T follicular helper cell (primary cell): ENCODE measurements at places on chromosomes 1 and 21.

DNA sequence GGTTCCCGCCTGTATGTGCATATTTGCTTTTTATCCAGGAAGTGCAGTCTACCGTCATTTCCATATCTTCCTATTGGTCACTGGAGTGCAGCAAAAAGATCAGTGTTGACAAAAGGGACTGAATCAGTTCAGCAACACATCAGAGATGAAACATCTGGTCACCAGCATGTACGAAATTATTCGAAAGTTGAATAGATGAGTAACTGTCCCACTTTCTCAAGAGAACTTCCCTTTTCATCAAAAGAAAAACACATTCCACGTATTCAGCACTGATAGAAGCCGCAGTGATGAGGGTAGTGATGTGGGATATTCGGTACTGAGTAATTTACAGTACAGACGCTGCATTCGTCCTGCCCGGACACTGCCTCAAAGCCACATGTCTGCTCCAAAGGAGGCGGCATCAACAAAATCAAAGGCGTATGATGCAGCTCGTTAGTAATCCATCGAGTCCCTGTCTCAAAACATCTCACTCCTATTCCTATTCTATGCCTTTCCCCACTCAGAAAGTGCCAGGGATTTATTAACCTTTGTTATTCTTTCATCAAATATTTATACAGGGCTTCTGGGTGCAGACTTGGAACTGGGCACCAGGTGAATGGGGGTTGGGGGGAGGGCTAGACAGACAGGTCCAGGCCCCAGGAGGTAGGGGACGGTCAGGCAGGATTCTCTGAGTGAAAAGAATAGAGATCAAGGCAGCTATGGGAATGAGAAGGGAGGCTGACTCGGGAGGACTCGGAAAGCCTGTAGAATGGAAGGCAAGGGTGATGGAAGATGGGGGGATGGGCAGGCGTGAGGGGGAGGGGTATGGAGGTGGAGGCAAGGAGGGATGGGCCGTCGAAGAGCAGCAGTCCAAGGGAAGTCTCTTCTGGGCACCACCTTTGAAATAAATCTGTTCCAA lies 79.5 kb upstream of the SLC45A1 start:
- DNase-seq: no peak

DNA sequence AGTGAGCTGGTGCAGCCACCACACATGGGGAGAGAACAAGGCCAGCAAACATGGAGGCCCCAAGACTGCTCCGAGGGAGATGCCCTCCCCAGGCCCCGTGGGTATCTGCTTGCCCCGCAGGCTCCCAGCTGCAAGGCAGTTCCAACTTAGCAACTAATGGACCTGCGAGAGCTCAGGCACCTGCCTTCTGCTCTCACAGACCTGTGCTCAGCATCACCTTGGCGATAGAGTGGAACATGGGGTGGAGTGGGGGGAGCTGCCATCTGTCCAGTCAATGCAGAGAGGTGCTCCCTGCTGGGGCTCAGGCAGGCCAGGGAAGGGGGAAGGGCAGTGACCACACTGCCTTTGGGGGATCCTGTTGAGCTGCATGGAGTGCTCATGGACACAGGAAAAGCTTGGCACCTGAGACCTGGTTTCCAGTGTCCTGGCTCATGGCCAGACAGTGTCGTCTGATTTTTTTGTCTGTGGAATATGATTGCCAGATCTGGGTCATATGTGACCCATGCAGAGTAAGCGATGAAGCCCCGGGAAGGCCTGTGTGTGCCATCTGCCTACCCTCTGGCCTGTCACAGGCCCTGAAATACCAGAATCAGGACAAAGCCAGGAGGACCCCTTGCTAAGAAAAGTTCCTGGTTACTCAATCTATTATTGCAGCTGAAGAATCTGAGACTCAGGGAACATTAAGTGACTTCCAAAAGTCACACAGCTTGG lies 39.9 kb upstream of the TENT5C start:
- no peak for DNase-seq

DNA sequence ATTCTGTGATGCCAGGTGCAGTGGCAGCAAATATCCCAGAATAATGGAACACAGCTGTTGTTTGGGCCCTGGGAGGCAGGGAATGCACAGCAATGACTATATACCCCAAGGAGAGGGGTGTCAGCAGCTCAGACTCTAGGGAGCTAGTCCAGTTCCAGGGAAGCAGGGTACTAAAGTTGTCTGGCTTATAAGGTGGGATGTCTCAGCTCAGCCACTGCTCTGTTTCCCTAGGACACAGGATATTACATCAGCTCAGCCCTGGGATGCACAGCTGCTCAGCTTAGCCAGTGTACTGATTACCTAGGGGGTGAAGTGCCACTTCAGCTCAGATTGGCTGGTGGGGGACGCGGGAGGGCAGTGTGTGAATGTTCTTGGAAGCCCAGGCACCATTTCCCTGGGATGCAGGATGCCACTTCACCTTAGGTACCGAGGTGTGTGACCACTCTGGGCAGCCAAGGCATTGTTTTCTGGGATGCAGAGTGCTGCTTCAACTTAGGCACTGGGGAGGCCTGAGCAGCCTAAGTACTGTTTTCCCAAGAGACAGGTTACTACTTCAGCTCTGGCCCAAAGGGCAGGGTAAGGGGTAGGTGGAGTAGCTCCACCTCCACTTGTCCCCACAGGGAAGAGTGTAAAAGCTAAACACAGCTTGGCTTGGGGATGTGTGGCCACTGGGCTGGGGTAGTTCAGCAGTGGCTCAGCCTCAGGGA lies 59.4 kb downstream of the DIPK1A start:
- DNase-seq: no peak

DNA sequence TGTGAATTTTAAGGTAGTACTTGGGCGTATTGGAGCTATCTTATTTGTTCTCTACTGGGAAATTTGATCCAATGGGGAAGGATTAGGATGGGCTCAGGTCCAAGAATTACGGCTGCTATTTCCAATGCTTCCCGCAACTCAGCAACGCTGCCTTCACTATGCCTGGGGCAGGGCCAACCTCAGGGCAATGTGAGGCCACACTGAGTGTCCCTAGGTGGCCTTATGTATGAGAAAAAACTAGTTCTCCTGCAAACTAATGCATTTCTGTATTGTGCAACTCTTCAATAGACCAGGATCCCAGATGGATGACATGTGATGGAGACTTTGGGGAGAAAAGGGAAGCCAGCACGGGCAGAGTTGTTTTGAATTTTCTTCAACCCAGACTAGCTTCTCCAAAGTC lies 168.1 kb downstream of the DUSP10 start:
- no peak for DNase-seq

DNA sequence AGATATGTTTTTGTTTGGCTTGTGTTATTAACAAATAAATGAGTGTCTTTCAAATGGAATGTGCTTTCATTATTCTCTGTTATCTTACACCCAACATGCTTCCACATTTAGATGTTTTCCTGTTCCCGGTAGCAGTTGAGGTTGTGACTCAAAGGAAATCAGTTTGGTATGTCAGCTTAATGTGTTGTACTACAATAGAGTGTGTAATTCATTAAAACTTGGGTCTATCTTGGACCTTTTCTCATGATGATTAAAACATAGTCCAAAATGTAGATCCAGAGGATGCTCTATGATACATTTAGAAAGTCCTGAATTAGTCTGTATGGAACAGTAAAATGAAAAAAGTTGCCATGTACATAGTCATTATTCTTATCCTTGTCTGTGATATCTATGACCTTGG lies 26.7 kb downstream of the RTCA start:
- no peak for DNase-seq

GRCh38 chr1:89624314-89624713 lies 8.6 kb upstream of the LRRC8C start:
- DNase-seq: no peak

GRCh38 chr1:145720878-145721671 lies 1.8 kb downstream of the CD160 start:
- peak; percentile 47 for DNase-seq

GRCh38 chr1:238143038-238143437 lies 252.3 kb upstream of the ZP4 start:
- DNase-seq: no peak

DNA sequence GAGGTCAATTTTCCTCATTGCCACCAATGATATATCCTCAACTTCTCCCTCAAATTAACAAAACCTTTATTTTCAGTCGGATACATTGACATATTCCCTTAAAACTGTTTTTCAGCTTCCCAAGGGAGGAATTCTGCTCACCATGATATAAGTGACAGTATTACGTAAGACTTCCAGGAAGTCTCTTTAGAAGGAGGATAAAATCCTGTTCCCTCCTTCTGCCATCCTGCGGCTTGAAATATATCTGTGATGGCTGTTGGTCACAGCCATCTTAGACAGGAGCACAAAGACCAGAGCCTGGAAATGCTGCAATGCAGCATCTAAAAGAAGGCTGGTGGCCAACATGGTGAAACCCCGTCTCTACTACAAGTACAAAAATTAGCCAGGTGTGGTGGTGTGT lies 270.4 kb downstream of the GPATCH2 start:
- no peak for DNase-seq

DNA sequence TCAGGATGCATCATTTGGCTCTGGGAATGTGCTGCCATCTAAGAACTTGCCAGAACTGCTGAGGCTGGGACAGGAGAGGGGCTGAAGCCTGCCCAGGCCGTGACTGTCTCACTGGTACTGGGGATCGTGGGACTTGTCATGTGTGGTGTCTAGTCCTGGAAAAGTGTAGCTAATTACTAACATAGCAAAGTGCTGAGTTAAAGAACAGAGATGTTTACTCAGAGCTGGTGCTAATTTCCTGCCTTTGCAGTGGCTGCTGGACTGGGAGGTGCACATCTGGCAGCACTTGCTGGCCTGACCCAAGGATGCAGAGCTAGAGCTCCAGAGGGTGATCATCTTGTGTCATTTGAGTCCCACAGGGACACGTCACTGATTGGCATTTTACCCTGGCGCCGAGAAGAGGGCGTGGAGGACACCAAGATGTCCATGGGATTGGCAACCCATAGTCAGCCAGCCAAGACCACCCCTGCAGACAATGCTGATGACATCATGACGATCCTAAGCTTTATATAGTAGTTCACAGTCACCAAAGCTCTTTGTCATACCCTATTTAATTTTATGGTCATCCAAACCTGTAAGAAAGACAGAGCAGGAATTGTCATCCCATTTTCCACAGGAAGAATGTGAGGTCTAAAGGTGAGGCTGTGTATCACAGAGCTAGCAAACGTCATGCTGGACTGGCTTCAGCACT lies 110.1 kb upstream of the SLC44A3 start:
- no peak for DNase-seq
